ENCODE measurements at places on chromosomes 12 and 14.

- peak; percentile 66 for DNase-seq
These were observed 67.4 kb downstream of the LGMN start for GRCh38 chr14:92680781-92681650.

GRCh38 chr12:111322336-111323250, 46.3 kb downstream of the PHETA1 start:
- no peak for DNase-seq

- no peak for DNase-seq
These were observed 17.3 kb downstream of the EPYC start for GRCh38 chr12:90987520-90987919.

DNA sequence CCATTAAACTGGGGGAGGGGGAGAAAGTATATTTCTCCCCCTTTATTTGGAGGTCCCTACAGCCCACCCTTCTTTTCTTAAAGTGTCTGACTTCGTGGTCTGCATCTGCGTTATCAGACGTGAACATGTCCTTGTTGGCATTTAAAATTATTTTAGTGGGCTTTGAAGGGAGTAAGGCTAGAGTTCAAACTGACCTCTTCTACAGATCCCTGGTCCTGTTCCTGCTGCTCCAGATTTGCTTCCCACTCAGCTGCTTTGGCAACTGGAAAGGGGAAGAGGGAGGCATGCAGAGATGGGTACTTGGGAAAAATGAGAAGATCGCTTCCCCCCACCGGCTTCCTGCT, 611 bp upstream of the SIX6 start:
- DNase-seq: no peak

DNA sequence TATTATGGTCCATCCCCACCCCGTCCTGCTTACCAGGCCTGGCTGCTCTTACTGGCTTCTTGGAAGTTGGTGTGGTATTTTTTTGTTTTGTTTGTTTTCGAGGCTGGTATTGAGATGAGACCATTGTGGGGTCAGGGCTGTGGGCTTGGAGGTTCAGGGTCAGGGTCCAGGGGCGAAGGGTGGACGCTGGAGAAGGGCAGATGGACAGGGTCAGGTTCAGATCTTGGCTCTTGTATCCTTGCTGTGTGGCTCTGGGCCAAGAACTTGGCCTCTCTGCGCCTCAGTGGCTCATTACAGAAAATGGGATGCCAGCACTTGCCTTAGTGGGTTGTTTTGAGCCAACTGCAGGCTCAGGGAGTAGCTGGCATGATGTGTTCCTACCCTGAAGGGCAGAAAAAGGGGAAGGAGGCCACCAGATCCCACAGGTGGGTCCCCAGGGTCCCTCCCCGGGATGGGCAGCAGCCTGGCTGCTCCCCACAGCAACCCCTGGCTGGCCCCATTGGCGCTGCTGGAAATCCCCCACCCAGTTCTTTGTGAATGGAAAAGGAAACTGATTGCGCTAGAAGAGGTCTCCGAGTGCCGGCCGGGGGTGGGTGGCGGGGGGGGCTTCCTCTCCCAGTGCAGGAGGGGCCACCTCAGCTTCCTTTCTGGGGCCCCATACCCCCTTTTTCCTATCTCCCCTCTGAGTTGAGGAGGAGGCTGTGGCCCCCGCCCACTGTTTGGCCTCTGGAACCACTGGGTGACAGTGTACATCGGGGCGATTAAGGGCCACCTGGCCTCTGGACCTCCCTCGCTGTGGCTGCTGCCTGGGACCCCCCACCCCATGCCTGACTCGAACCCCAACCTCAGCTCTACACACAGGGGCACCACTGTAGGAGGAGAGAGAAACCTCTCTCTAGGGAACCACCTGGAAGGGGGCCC, 25.0 kb downstream of the SH2B3 start:
- DNase-seq: no peak

DNA sequence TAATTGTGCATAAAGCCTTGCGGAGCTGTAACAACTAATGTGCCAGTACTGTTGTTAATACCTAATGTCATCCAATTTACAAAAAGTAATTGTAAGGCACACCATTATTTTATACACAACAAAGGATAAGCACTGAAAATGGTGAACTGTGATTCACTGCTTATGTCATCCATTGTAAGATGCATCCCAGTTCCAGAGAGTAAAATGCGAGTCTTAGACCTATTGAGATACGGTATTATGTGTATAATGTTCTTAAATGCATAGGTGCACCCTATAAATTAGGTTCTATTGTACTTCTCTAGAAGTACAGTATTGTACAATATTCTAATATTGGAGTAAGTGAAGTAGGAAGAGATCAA, 406 bp downstream of the PARP2 start:
- DNase-seq: no peak

- DNase-seq: no peak
These were observed 161.3 kb upstream of the IFNG-AS1 start for GRCh38 chr12:67827820-67828383.

DNA sequence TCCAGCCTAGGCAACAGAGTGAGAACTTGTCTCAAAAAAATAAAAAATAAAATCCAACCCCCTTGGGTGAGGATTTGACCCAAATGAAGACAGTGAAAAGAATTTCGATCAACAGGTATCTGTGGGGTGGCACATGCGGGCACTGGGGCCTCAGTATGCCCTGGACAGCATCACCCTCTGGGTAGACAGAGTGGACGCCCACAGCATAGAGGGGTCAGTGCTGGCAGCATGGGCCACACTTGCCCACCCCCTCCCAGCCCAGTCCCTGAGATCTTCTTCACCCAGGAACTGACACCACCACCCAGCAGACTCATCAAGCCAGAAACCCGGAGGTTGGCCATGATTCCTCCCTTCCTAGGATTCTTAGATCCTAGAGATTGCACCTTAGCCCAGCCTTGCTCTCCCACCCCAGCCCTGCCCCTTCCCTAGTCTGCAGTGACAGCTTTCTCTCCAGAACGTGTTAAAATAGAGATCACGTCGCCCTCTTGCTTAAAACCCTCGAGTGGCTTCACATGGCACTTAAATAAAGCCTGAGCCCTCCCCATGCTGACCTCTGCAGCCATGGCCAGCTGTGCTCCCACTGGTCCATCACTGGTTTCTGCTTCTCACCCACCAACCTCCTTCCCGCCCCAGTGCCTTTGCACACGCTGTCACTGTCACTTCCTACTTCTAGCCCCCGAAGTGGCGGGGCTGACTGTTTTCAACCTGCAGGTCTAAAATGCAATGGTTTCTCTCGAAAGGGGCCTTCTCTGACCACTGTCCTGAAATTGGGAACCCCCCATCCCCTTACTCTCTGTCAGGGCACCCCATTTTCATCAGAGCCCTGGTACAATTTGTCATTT, 26.2 kb upstream of the DYNC1H1 start:
- no peak for DNase-seq

DNA sequence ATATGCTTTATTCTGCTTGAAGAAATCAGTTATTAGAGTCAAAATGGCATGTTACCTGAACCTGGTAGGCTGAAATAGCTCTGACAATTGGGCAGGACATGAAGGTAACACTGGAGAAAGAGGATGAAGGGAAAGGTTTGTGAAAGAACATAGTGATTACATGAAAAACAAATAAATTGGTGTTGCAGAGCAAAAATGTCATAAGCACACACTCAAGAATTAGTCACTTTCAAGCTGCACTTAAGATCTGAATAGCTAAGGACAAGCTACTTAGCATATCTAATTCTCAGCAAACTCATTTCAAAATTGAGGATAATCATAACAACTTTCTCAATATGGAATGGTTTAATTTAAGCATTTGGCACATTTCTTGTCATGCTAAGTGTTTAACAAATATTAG, 1398.0 kb upstream of the FLRT2 start:
- DNase-seq: no peak

DNA sequence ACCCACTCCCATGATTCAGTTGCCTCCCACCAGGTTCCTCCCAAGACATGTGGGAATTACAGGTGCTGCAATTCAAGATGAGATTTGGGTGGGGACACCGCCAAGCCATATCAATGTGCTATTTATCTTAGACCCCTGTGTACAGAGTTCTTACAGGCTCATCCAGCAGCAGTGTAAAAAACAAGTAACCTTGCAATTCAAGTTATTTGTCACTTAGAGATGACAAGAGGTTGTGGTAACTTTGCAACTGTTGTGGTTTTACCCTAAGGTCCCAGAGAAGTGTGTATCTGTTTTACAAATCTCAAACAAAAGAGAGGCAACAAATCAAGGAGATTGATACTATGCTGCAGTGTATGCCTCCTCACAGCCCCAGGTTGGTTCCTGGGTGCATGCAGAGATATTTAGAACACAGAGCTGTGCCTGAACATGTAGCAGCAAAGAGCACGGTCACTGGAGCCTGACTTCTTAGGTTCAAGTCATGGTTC, 11.5 kb upstream of the HELB start:
- no peak for DNase-seq

Data from NCI-H187 (cell line).